NCI-H1930 (cell line): ENCODE measurements at places on chromosomes 5 and 9.

- DNase-seq, result no peak
Measured at GRCh38 chr9:113989714-113990569, 88.2 kb downstream of the AMBP start.

- DNase-seq, result no peak
Measured at GRCh38 chr5:87099968-87100367, 167.7 kb upstream of the RASA1 start.

- no peak for DNase-seq
Measured at GRCh38 chr5:142810743-142811290, 40.6 kb downstream of the ARHGAP26 start.

- no peak for DNase-seq
Measured at GRCh38 chr5:9761706-9762105, 131.6 kb upstream of the TAS2R1 start.

DNA sequence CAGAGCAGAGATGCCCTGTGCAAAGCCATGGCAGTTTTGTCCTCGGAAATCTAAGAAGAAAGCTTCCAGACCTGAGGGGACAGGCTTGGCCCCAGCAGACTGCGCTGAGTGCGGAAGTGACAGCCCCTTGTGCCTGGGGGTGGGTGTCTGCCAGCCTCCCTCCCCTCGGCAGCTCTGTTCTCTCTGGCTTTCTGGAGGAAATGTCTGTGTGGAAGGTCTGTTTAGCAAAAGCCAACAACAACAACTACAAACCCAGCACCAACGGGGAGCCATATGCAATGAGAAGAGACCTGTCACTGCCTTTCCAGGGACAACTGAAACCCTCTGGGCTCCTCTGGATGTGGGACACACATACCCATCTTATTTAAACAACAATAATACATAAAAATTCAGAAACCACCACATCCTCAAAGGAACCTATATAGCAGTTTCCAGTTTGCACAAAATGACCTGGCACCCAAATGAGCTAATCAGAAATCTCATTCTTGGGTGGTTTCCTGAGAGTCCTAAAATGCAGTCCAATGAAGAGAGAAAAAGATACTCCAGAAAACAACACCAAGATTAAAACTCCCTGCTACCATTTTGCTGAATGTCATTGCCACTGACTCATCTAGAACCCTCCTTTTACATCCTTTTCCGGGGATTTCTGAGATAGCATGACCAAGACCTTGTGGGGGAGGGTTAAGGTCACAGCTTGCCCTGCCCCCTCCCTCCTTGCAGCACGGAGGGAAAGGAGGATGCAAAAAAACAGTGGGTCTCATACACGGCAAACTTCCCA is 97.7 kb downstream of the AK8 start:
- DNase-seq, result no peak

- no peak for DNase-seq
Measured at GRCh38 chr5:172645271-172646055, 4.4 kb downstream of the NEURL1B start.

- no peak for DNase-seq
Measured at GRCh38 chr9:108336575-108336974, 519.2 kb downstream of the ACTL7B start.
